ENCODE measurements at places on chromosomes 1 and 21. TPM values are rescaled to one million over a fixed set of nuclear protein-coding genes. Genes with fewer than 3 reads are reported as not detected.

TNFRSF9 gene
- polyA plus RNA-seq: 2.0 TPM

NBPF19 gene
- polyA plus RNA-seq: 14.3 TPM

FAM151A gene
- 0.06 TPM for polyA plus RNA-seq

CD48 gene
- 126 TPM for polyA plus RNA-seq

CRNN gene
- 0.31 TPM for polyA plus RNA-seq

DNA sequence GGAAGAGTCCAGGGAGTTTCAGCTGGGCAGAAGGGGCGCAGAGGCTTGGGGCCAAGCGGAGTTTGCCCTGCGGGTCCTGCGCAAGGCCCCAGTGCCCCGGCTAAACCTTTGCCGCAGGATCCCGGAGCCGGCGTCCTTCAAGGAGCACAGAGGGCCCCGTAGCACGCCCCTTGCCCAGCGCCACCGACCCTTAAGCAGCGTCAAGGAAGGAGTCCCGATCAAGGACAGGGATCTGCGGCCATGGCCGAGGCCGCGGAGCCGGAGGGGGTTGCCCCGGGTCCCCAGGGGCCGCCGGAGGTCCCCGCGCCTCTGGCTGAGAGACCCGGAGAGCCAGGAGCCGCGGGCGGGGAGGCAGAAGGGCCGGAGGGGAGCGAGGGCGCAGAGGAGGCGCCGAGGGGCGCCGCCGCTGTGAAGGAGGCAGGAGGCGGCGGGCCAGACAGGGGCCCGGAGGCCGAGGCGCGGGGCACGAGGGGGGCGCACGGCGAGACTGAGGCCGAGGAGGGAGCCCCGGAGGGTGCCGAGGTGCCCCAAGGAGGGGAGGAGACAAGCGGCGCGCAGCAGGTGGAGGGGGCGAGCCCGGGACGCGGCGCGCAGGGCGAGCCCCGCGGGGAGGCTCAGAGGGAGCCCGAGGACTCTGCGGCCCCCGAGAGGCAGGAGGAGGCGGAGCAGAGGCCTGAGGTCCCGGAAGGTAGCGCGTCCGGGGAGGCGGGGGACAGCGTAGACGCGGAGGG is 520 bp downstream of the CLIC6 start:
- H3K36me3 ChIP-seq: no peaks in the 10 kb centered on the region
- no peaks in the 10 kb centered on the region for H3K27me3 ChIP-seq

DNA sequence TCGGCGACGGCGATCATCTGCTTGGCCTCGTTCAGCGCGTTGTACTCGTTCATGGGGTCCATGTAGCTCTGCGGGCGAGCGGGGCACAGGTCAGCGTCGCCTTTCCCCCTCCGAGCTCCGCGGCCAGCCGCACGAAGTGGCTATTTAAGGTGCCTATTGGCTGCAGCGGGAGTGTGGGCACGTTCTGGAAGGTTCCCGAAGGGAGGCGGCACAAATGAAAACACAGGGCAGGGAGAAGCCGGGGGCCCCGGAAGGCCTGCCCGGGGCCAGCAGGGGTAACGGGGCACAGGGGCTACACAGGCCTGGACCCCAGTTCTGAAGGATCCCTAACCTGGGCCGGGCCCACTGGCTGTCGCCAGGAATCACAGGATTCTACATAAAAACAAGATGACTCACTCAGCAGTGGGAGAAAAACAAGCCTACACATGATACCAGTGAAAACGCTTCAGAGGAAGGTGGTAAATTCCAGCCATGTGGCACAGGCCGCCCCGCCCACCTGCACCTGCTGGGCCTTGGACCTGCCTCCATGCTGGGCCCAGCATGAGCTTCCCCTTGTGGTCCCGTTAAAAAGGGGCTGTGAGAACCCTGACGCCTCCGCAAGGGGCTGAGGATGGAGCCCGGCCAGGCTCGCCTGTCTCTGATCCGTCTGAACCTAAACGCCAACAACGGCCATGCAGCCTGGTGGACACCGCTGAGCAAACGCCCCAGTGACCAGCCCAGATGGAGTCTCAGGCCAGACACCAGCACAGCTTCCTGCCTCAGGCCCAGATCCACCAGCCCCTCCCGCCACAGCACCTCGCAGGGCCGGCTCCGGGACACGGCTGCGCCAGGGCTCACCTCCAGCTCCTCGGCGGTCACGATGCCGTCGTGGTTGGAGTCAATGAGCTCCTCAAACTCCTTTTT is 3.9 kb upstream of the TNFRSF4 start:
- H3K4me3 ChIP-seq: no peak overlapping the region
- H3K27me3 ChIP-seq: no peaks in the 10 kb centered on the region
- H3K36me3 ChIP-seq: peaks cover 8% of the 10 kb centered on the region

Data from lung (tissue), 17 donors.